Neural progenitor cell (in vitro differentiated cells): ENCODE measurements at places on chromosomes 13 and 19. TPM values are rescaled to one million over a fixed set of nuclear protein-coding genes. Genes with fewer than 3 reads are reported as not detected.
A peak's percentile ranks its signal among the peaks of the same experiment; 100 is the strongest.

- H3K27ac ChIP-seq: no peak overlapping the region
- H3K4me3 ChIP-seq: no peak overlapping the region
- no peaks in the 10 kb centered on the region for H3K27me3 ChIP-seq
- H3K36me3 ChIP-seq: no peaks in the 10 kb centered on the region
- peaks cover 10% of the 10 kb centered on the region for H3K4me1 ChIP-seq
- peak; percentile 44 for DNase-seq
Observed at GRCh38 chr19:7376151-7376852, 27.6 kb downstream of the ARHGEF18 start.

DNA sequence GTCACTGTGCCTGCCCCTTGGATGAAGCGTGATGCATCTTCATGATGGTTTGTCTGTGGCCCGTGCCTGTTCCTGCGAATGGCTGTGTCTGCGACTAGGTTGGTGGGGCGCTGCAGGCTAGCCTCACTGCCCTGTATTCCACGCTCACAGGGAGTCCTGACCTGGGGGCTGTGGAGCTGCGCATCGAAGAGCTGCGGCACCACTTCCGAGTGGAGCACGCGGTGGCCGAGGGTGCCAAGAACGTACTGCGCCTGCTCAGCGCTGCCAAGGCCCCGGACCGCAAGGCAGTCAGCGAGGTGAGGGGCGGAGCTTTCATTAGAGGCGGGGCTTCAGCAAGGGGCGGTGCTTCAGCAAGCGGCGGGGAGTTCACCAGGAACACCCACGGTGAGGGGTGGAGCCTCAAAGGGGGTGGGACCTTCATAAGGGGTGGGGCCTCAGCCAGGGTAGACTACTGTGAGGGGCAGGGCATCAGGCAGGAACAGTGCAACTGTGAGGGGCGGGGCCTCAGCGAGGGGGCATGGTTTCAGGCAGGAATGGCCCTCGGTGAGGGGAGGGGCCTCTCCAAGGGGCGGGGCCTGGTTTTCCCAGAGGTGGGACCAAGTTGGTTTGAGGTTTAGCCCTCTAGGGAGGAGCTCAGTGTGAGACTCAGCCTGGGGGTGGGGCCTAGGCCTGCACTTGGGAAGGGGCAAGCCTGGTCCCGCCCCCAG lies 17.2 kb downstream of the PKN1 start:
- H3K4me1 ChIP-seq: no peaks in the 10 kb centered on the region
- no peaks in the 10 kb centered on the region for H3K27me3 ChIP-seq
- H3K27ac ChIP-seq: no peak overlapping the region
- H3K4me3 ChIP-seq: no peak overlapping the region
- peak; percentile 65 for DNase-seq

GRCh38 chr19:29098091-29098490 lies 114.9 kb downstream of the UQCRFS1 start:
- DNase-seq: no peak
- H3K4me3 ChIP-seq: no peak overlapping the region

DNA sequence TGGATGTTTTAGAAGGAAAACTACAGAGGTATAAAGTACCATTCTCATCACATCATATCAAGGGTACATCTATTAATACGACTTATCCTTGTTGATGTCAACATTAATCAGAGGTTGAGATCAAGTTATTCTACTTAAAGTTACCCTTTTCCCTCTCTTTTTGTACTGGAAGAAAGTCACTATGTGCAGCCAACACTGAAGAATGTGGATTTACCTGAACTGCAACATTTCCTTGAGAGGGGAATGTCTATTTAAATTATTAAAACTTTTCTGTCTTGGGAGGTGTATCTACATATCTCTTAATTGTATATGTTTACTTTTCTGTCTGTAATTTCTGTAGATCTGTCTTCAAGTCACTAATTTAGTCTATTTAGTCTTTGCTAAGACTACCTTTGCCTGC lies 2.5 kb upstream of the FBXL3 start:
- no peaks in the 10 kb centered on the region for H3K36me3 ChIP-seq
- H3K27me3 ChIP-seq: no peaks in the 10 kb centered on the region
- no peak overlapping the region for H3K4me3 ChIP-seq
- no peak overlapping the region for H3K27ac ChIP-seq
- peaks cover 20% of the 10 kb centered on the region for H3K4me1 ChIP-seq

The CLEC17A gene
- 0.31 TPM in 1 of 2 replicates, not detected in the other for total RNA-seq

The CCDC8 gene
- 2.8 and 14.1 TPM in 2 replicates for total RNA-seq

The PTH2 gene
- not detected in 2 replicates for total RNA-seq
